ENCODE measurements at places on chromosomes 1 and 21.
A peak's percentile ranks its signal among the peaks of the same experiment; 100 is the strongest.

DNA sequence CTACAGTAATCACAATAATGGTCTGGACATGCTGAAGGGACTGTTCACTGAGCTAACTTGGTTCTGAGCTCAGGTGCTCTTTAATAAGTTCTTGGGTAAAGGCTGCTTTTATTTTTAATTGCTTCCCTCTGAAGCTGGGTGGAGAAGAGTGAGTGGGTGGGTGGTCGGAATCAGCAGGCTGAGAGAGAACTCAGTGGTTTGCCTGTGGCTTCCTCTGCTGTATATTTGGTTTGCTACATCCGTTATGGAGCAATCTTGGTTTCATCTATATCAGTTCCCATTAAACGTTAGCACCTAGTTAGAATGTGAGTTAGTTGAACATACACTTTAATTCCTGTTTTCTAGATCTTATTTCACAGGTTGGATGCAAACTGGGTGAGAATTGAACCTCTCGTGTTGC, 23.3 kb downstream of the CNIH4 start:
- DNase-seq = no peak

GRCh38 chr1:184462990-184463389, 76.2 kb downstream of the C1orf21 start:
- DNase-seq = no peak

DNA sequence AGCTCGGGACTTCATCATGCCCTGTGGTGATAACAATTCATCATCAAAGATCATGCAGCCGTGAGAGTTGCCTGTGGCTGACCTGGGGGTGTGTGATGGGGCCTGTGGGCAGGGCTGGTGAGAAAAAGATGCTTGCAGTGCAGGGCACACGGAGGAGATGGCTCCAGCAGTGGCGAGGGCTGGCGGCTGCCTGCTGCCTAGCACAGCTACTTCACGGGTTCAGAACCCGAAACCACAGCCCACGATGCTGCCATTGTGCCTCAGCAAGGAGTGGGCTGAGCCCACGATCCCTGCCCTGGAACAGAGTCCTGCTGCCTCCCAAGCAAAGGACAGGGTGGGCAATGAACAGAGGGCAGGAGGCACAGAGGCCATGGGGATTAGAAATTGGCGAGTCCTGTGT, 631 bp upstream of the KRTAP10-9 start:
- no peak for DNase-seq

DNA sequence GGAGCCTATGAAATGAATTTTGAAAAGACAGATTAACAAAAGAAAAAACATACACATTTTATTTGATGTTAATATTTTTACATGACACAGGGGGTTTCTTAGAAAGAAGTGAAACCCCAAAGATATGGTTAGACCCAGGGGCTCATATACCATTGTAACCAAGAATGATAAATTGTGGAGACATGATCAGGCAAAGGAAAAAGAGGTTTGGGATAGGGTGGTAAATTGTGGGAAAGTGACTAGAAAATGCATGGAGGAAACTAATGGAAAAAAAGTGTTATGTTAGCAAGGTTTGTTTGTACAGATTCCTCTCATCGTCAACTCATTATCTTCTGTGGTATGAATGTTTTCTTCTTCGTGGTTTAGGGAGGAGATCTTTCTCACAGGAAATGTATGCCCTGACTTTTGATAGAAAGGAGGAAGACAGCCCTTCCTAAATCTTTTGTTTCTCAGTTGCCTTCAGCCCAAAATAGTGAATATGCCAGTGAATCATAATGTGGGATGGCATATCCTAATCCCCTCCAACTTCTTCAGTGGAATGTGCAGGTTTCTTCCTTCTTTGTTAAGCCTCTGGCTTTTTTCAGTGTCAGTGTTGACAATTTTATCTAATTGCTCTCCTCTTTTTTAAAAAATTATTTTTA, 140.4 kb upstream of the UBE2U start:
- no peak for DNase-seq

DNA sequence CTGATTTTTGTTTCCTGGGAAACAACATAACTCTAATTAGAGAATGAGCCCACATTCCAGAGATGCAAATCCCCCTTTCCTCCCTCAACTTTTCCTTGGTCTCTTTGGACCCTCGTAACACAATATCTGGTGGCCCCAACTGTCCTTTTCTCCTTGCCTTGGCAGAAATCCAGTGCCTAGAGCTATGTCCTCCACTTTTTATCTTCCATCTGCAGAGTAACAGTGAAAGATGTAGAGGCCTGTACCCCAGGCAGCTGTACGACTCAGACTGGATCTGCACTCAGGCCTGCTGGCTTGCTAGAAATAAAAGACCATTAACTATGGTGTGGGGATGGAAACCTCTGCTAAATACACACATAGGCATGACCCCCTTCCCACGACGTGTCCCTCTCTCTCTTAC, 72.0 kb downstream of the WARS2 start:
- no peak for DNase-seq

DNA sequence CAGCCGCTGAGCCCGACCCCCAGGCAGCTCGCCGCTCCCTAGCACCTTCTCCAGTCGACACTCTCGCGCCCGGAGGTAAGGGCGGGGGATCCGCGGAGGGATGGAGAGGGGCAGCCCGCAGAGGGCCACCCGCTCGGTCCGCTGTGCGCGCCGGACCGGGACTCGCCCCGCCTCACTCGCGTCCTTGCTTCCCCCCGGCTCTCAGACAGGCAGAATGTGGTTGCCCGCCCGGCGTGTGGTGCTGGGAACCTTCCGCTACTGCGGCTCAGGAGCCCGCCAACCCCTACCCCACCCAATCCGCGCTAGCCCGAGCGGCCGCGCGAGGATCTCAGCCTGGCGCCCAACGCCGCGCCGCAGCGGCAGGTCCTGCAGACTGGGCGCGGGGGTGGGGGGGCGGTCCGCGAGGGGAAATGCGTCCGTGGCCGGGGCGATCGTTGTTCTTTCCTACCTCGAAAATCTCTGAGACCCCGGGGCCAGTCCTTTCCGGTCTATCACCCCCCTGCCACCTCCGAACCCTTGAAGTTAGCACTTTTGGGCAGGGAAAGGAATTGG, 404 bp downstream of the LRRC8C start:
- DNase-seq = no peak

GRCh38 chr1:6544831-6545230, 9.5 kb downstream of the NOL9 start:
- no peak for DNase-seq

- no peak for DNase-seq
These were observed 8.6 kb upstream of the C1orf159 start for GRCh38 chr1:1124508-1124785.

- DNase-seq = no peak
These were observed 93.8 kb downstream of the ATP1B1 start for GRCh38 chr1:169200319-169200718.

DNA sequence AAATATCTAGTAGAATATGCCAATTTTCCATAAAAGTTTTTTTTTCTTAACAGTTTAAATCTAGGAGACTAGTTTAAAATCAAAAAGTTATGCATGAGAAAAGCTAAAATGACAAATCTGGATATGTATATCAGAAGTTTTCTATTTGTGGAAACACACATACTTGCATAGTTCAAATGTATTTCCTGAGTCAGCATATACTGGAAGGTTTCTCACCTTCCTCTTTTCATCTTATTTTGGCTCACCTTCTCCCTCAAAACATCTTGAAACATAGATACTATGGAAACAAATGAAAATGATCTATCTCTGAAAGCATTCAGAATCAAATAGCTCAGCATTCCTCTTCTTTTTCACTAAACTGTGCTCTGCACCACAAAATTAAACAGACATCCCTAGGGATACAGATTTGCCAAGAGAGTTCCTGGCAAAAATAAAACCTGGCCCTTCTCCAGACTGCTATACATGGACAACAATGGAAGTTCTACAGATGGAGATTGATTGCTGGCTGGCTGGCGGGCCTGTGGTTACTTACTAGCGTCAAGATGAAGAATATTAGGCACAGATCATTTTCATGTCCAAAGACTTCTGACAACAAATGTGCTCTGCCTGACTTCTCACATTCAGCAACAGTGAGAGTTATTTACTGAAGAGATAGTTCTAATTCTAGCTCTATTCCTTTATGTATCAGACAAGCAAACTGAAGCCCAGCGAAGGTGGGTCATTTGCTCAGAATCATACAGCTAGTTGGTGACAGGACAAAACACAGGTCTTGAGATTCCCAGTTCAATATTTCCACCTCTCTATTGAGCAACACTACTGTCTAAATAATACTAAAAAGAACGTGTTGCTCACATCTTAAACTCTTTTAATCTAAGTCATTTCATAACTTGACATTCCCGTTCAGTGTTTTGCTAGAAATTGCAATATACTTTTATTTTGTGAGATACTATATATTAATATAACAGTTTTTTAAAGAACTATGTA, 26.6 kb downstream of the DIPK1A start:
- peak; percentile 85 for DNase-seq

DNA sequence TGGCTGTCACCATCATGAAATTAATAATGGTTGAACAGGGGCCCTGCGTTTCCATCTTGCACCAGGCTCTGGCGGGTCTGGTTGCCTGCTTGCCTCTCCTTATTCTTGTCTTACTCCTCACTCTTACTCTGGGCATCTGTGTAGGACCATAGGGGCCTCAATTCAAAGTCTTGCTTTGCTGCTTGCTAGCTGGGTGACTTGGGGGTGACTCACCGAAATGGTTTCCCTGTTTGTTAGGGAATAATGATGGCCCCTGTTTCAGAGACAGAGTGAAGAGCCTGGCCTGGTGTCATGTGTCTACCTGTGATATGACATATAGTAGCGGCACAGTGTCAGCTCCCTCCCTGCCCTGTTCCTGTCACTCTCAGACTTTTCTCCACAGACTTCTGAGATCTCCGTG, 24.6 kb downstream of the KCNC4 start:
- DNase-seq = no peak

- no peak for DNase-seq
These were observed 75.0 kb upstream of the MACF1 start for GRCh38 chr1:39129514-39129913.

DNA sequence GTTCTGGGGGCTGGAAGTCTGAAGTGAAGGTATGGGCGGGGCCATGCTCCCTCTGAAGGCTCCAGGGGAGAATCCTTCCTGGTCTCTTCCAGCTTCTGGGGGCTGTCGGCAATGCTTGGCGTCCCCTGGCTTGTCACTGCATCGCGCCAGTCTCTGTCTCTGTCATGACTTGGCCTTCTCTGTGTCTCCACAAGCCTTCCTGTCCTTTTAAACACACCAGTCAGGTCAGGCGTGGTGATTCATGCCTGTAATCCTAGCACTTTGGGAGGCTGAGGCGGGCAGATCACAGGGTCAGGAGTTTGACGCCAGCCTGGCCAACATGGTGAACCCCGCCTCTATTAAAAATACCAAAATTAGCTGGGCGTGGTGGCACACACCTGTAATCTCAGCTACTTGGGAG, 125.3 kb downstream of the ACTL8 start:
- DNase-seq = no peak

GRCh38 chr1:178768423-178768822, 43.4 kb downstream of the RALGPS2 start:
- DNase-seq = no peak

- no peak for DNase-seq
These were observed 54.7 kb downstream of the MAP3K7CL start for GRCh38 chr21:29185172-29185571.

- no peak for DNase-seq
These were observed 20.8 kb downstream of the TFF3 start for GRCh38 chr21:42294273-42294880.

GRCh38 chr1:149993181-149993580, 17.3 kb downstream of the OTUD7B start:
- no peak for DNase-seq

DNA sequence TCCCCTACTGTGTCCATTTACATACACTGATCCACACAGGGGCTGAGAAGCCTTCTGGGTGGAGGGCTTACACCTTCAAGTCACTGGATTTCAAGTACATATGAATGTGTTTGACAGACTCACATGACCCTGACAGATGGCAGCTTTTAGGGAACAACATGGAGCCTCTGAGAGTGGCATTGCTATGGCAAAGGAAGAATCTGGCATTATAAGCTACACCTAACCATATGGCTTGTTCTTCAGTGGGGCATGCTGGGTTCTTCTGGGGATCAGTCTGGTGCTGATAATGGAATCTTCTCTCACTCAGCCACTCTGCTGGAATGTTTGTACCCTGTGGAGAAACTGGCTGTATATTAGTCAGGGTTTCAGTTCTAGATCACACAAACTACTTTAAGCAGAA, 68.5 kb upstream of the PDE4B start:
- no peak for DNase-seq

DNA sequence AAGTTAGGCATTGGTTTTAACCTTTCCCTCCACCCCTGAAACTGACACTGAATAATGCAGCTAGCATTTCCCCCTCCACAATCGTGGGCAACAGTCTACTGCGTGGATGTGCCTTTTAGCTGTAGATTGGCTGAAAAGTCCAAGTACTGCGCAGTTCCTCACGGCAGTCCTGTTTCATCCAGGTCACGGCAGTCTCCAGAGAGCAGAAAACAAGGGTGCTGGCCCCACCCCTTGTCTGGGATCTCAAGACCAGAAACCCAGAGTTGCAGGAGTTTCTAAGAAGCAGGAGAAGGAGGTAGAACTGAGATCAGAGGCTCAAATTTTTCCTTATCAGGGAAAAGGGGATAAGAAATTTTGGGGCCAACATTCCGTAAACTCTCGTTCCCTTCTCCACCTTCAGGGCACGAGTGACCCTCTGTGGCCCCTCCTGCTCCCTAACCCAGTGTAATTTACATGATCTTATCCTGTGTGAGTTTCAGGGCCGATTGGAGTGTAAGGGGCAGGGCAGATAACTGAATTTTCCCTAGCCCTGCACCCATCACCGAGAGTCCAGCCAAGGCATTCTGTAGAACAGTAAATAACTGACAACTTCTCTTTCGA, 25.9 kb upstream of the PLA2G2C start:
- no peak for DNase-seq

GRCh38 chr1:58979086-58979485, 195.2 kb upstream of the JUN start:
- DNase-seq = no peak

GRCh38 chr1:52733368-52733767, 7.1 kb downstream of the ZYG11B start:
- no peak for DNase-seq

DNA sequence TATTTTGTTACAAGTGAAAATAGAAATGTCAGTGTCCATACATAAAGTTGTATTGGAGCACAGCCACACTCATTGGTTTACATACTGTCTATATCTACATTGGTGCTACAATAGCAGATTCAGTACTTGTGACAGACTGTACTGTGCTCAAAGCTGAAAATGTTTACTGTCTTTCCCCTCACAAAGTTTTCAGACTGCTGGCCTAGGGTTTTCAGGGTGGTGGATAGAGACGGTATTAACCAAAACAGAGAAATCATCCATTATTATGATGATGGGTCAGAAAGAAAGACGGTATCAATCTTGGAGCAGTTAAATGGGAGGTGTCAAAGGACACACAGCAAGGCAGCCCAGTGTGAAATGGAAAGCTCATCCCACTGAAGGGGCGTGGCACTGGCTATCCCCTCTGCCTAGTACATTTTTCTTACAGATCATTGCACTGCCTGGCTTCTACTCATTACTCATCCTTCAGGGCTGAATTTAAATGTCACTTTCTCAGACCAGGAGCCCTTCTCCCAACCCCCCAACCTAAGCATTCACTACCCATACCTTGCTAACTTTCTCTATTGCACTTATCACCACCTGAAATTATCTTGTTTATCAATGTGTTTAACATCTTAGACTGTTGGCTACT, 10.2 kb downstream of the JAK1 start:
- DNase-seq = no peak
